ENCODE measurements at places on chromosomes 12 and 14. TPM values are rescaled to one million over a fixed set of nuclear protein-coding genes. Genes with fewer than 3 reads are reported as not detected.

Gene NELL2
- 4.2 TPM for total RNA-seq

Gene OTOGL
- 0.66 TPM for total RNA-seq

Gene KRT74
- not detected for total RNA-seq

Gene PLXNC1
- 32.3 TPM for total RNA-seq

Gene DLGAP5
- total RNA-seq = 1.8 TPM

Gene TOGARAM1
- 18.9 TPM for total RNA-seq

Gene ADSS1
- 36.2 TPM for total RNA-seq

Gene GPR137C
- 1.7 TPM for total RNA-seq

Gene TOMM20L
- total RNA-seq = not detected

Gene ZFHX2
- 1.4 TPM for total RNA-seq

Gene MYH6
- total RNA-seq = not detected

Gene MMP19
- total RNA-seq = 22.2 TPM

Gene INHBC
- not detected for total RNA-seq

Gene RSRC2
- 103 TPM for total RNA-seq

Gene CLEC4C
- not detected for total RNA-seq

Gene KLC1
- 347 TPM for total RNA-seq

Gene WBP11
- 21.4 TPM for total RNA-seq

Gene KRT82
- total RNA-seq = not detected

Gene POTEG
- not detected for total RNA-seq
